ENCODE measurements at places on chromosomes 7 and 10. TPM values are rescaled to one million over a fixed set of nuclear protein-coding genes. Genes with fewer than 3 reads are reported as not detected.
A peak's percentile ranks its signal among the peaks of the same experiment; 100 is the strongest.

DNA sequence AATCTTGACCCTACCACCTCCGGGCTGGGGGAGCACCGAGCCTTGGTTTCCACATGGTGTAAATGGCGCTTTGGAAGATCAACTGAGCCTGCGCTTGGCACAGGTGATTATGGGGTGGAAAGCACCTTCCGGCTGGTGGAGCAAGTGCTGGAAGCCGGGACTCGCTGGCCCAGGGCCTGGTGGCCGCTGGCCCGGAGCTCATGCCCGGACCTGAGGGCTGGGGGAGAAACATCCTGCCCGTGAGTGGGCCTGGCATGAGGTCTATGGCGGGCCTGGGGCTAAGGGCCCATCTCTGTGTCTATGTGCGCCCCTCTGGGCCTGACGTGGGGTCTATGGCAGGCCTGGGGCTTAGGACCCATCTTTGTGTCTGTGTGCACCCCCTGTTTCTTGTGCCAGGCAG lies 14.2 kb upstream of the LFNG start:
- no peaks in the 10 kb centered on the region for H3K27me3 ChIP-seq
- no peak overlapping the region for H3K4me3 ChIP-seq
- no peak overlapping the region for H3K27ac ChIP-seq
- H3K4me1 ChIP-seq = peaks cover 28% of the 10 kb centered on the region

The EPHB4 gene
- total RNA-seq = 5.9 TPM

- H3K4me1 ChIP-seq = peaks cover 23% of the 10 kb centered on the region
- H3K36me3 ChIP-seq = peaks cover 5% of the 10 kb centered on the region
- H3K27me3 ChIP-seq = no peaks in the 10 kb centered on the region
- H3K4me3 ChIP-seq = no peak overlapping the region
- H3K27ac ChIP-seq = no peak overlapping the region
- no peak for DNase-seq
These were observed 78.2 kb downstream of the MAPK8 start for GRCh38 chr10:48384699-48384982.

DNA sequence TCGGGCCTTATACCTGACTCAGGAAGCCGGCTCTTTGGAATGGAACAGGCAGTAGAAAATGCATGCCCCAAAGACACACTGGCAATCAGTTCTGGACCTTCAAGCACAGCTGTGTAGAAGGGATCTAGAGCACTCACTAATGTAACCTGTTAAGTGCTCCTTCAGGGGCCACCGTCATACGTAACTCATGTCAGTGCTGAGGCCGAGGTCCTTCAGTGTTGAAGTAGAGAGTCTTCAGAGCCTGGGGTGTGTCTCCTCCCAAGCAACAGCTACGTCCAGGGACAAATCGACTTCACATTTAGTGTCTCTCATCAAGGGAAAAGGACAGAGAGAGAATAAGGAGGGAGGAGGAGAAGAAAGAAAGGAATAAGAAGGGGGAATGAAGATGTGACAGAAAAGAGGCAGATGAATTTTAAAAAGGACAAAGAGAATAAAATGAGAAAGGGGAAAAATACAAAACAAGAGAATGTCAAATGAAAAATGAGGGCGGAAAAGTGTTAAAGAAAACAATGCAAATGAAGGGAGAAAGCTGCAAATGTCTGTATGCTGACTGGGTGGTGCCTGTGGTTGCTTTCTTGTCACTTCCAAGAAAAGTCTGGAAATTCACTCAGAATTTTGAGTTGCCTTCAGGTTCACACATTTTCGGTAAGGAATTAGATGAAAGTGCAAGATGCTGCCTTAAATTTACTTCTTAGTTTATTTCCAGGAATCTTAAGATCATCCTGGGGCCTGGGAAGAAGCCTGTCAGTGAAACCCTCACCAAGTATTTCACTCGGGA lies 989.4 kb downstream of the GRID1 start:
- H3K27ac ChIP-seq = no peak overlapping the region
- DNase-seq = no peak
- peaks cover 6% of the 10 kb centered on the region for H3K27me3 ChIP-seq
- no peaks in the 10 kb centered on the region for H3K36me3 ChIP-seq

- H3K27me3 ChIP-seq = peaks cover 6% of the 10 kb centered on the region
- no peaks in the 10 kb centered on the region for H3K4me1 ChIP-seq
- H3K27ac ChIP-seq = no peak overlapping the region
- DNase-seq = no peak
These were observed 11.6 kb upstream of the ERCC6 start for GRCh38 chr10:49550563-49550962.

The CRHR2 gene
- not detected for total RNA-seq

DNA sequence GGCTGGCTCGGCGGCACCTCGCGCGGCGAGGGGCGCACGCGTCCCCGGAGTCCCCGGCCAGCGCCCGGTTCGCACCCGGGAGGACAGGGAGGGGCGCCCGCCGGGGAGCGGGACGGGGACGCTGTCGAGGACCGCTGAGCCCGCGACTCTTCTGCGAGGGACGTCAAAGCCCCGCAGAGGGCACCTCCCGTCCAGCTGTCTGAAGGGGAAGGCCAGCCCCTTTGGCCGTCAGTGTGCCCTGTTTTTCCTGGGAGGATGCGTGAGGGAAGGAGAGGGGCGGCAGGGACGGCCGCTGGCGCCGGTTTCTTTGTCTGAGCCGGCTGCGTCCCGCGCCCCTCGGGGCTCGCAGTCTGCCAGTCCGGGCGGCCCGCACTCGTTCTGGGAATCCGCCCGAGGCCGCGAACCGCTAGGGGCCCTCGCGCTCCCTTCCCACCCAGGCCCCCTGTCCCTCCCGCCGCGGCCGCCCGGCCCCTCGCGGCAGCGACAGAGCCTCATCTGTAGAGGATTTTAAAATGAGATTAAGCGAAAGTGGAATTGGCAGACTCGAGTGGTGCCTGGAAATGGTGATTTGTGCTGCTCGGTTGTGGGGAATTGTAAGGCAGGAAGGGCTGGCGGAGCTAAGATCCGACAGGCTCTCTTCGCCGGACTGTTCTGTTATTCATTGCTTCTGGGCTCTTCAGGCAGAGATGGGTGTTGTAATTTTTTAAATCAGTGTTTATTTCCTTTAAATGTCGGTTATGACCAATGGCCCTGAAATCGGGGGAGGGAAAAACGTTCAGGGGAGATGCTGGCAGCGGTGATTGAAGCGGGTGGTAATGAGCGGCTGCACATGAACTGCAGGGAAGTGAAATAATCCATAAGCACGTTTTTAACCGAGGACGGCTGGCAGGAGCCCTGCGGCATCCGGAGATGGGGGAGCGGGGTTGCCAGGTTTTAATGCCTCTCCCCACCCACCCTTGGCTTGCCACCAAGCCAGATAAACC lies 618 bp upstream of the RELN start:
- H3K27ac ChIP-seq = no peak overlapping the region
- H3K4me3 ChIP-seq = peak overlapping the region; percentile 49
- DNase-seq = peak; percentile 16

DNA sequence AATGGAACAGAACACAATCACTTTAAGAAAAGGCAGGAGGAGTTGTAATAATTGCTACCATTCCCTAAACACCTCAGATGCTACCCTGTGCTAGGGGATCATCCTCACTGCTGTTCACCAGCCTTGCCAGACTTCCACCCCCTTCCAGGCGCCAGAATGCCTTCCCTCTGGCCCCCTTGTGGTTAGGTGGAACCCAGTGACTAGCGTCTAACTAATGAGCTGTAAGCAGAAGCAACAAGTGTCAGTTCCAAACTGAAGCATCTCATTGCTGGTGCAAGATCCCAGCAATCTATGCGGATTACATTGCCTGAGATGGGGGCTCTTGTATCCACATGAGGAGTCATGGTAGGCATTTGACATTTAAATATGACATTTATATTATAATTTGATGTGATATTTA lies 86.6 kb downstream of the FRMD4A start:
- peaks cover 25% of the 10 kb centered on the region for H3K27me3 ChIP-seq
- no peak for DNase-seq
- peaks cover 4% of the 10 kb centered on the region for H3K4me1 ChIP-seq
- H3K27ac ChIP-seq = no peak overlapping the region
- no peaks in the 10 kb centered on the region for H3K36me3 ChIP-seq

- no peak overlapping the region for H3K27ac ChIP-seq
- no peak overlapping the region for H3K4me3 ChIP-seq
- H3K27me3 ChIP-seq = peaks cover 13% of the 10 kb centered on the region
- H3K4me1 ChIP-seq = no peaks in the 10 kb centered on the region
- peak; percentile 64 for DNase-seq
- H3K36me3 ChIP-seq = no peaks in the 10 kb centered on the region
These were observed 493.3 kb upstream of the PODXL start for GRCh38 chr7:132049462-132050304.

- H3K36me3 ChIP-seq = no peaks in the 10 kb centered on the region
- H3K4me3 ChIP-seq = no peak overlapping the region
- no peaks in the 10 kb centered on the region for H3K27me3 ChIP-seq
- no peak for DNase-seq
- no peaks in the 10 kb centered on the region for H3K4me1 ChIP-seq
These were observed 515.3 kb upstream of the FOXK1 start for GRCh38 chr7:4166807-4167206.

DNA sequence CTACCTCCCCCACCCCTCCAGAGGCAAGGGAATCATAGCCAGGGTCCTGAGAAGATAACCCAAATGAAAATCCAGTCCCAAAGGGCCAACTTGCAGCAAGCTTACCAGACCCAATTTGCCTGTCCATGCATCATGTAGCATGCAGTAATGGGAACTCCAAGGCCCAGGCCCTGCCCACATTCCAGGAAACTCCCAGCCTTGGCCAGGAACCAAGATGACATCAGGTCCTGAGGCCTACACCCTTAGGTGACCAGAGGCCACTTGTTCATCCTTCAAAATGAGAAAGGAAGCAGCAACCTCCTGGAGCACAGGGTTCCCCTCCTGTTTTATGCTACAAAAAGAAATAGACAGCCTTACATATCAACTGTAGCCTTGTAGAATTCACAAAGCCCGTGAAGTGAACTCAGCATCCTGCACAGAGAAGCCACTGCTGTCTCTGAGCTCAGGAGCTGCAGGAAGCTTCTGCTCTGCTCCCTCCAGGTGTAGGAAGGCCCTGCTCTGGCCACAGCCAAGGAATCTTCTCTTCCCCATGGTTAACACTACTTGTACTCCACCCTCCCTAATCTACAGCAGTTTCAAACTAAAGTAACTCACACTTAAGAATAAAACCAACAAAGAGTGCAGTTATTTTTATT lies 30.3 kb upstream of the GRB10 start:
- no peak overlapping the region for H3K4me3 ChIP-seq
- no peaks in the 10 kb centered on the region for H3K4me1 ChIP-seq
- no peak for DNase-seq
- H3K36me3 ChIP-seq = no peaks in the 10 kb centered on the region
- no peak overlapping the region for H3K27ac ChIP-seq

The NPY4R gene
- not detected for total RNA-seq

GRCh38 chr10:58152673-58153263 lies 114.9 kb downstream of the IPMK start:
- H3K27ac ChIP-seq = no peak overlapping the region
- no peaks in the 10 kb centered on the region for H3K4me1 ChIP-seq
- no peak overlapping the region for H3K4me3 ChIP-seq
- H3K36me3 ChIP-seq = no peaks in the 10 kb centered on the region

DNA sequence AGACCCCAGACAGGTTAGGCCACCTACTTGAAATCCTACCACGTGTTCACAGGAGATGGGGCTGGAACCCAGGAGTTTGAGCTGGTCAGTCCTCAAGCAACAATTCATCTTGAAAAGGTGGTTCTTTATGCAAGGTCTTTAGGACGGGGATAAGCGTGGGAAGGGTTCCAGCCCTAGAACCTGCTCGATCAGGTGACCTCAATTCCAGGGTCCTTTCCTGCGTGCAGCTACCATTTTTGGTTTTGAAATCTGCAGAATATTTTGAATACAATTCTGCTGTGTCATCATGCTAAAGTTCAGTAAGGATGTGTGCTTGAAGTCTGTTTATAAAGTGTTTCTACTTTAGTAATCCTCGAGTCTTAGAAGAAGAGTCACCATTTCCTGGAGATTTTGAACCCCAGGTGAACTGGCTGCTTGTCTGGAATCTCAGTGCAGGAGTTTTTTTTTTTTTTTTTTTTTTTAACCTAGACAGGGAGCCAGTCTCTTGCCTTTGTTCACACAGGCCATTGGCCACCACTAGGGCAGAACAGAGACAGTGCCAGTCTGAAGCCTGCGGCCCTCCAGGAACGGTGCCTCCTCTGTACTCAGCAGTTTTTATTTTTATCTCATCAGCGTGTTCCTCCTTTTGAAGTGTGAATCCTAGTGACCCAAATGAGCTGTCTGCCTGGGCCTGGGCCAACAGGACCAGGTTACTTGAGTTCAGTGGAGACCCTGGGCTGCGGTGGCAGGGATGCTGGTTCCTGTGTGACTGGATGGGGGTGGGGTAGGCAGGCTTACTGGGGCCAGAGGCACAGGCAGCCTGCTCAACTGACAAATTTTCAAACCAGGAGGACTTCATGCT lies 54.6 kb downstream of the EEPD1 start:
- peak overlapping the region; percentile 34 for H3K27ac ChIP-seq
- DNase-seq = peak; percentile 37

GRCh38 chr7:158387546-158387891 lies 200.1 kb downstream of the PTPRN2 start:
- no peak overlapping the region for H3K27ac ChIP-seq
- no peaks in the 10 kb centered on the region for H3K36me3 ChIP-seq
- peaks cover 5% of the 10 kb centered on the region for H3K27me3 ChIP-seq
- DNase-seq = no peak
- H3K4me1 ChIP-seq = no peaks in the 10 kb centered on the region

The DPP6 gene
- not detected for total RNA-seq

DNA sequence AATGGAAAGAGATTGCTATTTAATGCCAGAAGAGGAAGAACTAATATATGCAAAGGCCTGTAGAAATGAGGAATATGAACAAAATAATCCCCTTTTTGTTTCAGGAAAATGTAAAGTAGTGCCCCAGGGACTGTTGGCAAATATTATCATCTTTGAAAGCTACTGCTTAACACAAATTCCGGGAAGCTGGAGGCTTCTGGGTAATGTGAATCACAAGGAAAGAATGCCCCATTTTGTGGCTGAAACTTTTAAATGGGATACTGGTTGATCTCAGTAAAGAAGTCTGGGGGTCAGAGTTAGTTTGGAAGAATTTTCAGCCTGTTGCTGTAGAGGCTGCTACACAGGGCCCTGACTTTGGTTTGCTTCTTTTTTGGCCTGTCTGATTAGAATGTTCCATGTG lies 141.0 kb downstream of the PTEN start:
- H3K27ac ChIP-seq = no peak overlapping the region
- no peaks in the 10 kb centered on the region for H3K27me3 ChIP-seq

The SFTPD gene
- not detected for total RNA-seq

- no peaks in the 10 kb centered on the region for H3K36me3 ChIP-seq
- no peak overlapping the region for H3K4me3 ChIP-seq
- peaks cover 13% of the 10 kb centered on the region for H3K4me1 ChIP-seq
- no peak overlapping the region for H3K27ac ChIP-seq
- H3K27me3 ChIP-seq = no peaks in the 10 kb centered on the region
These were observed 7.8 kb downstream of the ACTA2 start for GRCh38 chr10:88944813-88945212.

DNA sequence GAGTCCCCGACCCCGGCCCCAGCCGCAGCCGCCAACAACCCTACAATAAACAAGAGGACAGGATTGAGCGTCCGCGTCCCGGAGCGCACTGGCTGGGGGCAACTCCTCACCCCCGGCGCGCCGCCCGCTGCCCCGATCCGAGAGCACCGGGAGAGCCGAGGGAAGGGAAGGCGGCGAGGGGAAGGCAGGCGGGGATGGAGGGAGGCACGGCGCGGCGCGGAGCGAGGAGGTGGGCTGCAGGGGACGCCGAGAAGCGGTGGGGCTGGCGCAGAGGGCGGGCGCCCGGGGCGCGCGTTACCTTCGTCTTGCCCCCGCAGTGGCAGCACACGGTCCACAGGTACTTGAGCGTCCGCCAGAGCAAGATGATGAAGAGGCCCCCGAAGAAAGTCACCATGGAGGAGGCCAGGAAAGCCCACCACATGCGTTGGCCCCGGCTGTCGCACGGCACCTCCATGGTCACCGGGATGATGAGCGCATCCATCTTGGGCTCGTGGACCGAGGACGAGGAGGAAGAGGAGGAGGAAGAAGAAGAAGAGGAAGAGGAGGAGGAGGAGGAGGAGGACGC lies 559 bp downstream of the KCNMA1 start:
- H3K27me3 ChIP-seq = peaks cover 55% of the 10 kb centered on the region
- no peaks in the 10 kb centered on the region for H3K36me3 ChIP-seq
- peaks cover 2% of the 10 kb centered on the region for H3K4me1 ChIP-seq
- no peak overlapping the region for H3K27ac ChIP-seq
- peak overlapping the region; percentile 28 for H3K4me3 ChIP-seq
